ENCODE measurements at places on chromosomes 12 and 14.
A peak's percentile ranks its signal among the peaks of the same experiment; 100 is the strongest.

DNA sequence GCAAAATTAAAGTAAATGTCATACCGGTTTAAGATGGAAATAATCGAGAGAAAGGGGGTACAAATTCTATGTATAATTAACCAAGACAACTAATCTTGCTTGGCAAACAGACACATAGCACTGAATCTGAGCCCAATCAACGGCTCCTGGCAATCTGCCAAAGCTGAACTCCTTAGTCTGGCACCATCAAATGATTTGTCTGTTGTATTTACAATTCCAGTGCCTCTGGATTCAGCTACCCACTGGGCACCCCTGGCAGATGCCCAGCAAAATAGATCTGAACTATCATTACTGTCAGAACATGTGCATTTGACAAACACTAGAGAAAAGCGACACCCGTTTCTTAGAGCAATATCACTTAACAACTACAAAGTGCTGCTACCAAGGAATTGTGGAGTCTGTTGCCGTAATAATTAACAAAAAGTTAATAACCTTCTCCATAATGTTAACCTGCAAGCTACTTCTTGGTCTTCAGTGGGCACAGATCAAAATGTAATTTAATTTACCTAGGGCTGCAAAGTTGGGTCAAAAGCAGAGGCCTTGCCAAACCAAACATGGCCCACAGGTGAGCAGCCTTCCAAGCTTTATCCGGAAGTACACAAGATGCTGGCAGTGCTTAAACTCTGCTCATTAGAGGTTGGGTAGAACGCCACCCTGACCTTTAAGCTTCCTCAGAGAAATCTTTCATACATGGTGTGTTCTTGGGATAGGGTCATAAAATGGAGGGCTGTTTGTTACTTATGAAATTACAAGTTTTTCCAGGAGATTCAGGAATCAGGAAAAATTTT lies 7.6 kb downstream of the EGLN3 start:
- peak; percentile 63 for DNase-seq

GRCh38 chr12:68861890-68862289 lies 53.9 kb downstream of the MDM2 start:
- DNase-seq: no peak

- no peak for DNase-seq
Measured at GRCh38 chr12:77914081-77914488, 83.4 kb downstream of the NAV3 start.

GRCh38 chr12:130872179-130873096 lies 572 bp downstream of the RAN start:
- peak; percentile 42 for DNase-seq

GRCh38 chr14:71729596-71729995 lies 202.6 kb upstream of the RGS6 start:
- DNase-seq: no peak
